HTR-8/SVneo (cell line): ENCODE measurements at places on chromosomes 1 and 21.
A peak's percentile ranks its signal among the peaks of the same experiment; 100 is the strongest.

- no peak for DNase-seq
Observed at GRCh38 chr1:46302641-46303037, 777 bp downstream of the LRRC41 start.

DNA sequence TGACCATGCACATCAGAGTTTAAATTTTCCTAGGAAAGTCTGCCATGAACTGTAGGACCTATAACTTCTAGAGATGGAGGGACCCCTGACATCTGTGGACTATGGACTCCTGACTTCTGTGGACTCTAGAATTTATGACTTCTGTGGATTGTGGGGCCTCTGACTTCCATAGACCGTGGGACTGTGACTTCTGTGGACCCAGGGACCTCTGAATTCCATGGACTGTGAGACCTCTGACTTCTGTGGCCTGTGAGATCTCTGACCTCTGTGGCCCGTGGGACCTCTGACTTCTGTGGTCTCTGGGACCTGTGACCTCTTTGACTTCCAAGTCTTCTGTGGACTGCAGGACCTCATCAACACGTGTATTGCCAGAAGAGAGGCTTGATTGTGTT, 36.7 kb downstream of the PEX14 start:
- no peak for DNase-seq

DNA sequence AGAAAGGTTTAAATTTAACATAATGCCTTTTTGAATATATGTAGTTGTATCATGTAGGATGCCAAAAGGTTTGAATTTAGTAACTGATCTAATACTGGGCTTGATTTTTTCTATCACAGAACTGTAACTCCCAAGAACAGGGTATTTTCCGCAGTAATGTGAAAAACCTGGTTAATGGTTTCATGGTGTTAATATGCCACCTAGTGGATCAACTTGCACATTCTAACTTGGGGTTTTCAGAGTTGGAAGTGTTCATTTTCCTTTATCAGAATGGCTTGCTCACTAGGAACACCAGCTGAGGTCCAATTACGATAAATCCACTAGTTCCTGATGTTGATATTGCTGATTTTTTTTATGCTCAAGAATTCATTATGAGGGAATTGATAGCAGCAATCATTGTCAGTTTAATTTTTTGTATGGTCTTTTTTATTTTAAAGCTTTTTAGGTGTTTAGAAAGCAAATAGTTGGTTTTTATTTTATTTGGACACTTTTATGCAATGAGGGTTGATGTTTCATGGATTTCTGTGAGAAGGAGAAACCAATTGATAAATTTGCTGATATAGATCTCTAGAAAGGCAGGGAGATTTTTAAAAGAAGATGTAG, 157.2 kb downstream of the PLA2G4A start:
- DNase-seq, result peak; percentile 27

DNA sequence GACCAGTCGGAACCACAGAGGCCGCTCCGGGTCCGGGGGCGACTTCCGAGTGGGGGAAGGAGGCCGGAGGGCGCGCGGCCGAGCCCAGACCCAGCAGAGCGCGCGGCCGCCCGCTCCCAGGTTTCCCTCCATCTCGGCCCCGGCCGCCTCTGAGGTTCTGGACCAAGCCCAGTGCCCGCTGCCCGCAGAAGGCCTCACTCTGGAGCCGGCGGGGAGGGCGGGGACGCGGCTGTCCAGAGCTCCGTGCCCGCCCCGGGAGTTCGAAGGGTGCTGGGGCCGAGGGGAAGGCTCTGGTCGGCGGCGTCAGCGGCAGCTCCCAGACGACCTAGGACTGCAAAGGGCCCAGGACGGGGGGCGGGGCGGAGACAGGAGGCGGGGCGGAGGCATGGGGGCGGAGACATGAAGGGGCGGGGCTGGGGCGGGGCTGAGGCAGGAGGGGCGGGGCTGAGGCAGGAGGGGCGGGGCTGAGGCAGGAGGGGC, 48.0 kb upstream of the SLC19A1 start:
- DNase-seq, result peak; percentile 56

GRCh38 chr1:7470904-7471638, 300.0 kb upstream of the VAMP3 start:
- DNase-seq, result peak; percentile 86

- no peak for DNase-seq
Observed at GRCh38 chr1:224168859-224169380, 14.1 kb upstream of the DEGS1 start.

GRCh38 chr1:11784256-11784992, 21.3 kb downstream of the MTHFR start:
- DNase-seq, result no peak

DNA sequence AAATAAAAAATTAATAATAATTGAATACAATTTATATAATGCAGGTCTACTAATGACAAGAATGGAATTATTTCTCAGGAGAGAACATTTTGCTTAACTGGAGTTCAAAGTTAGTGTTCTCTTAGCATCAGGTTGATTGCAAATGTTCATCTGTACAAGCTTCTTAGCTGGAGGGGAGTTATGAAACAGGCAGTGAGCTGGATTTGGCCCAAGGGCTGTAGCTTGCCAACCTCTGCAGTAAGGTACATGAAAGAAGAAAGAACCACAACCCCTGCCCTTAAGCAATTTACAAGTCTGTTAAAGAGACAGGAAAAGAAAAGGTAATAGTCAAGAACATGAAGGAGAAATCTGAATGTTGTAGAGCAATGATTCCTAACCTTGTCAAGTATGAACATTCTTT, 17.0 kb downstream of the LPGAT1 start:
- no peak for DNase-seq

DNA sequence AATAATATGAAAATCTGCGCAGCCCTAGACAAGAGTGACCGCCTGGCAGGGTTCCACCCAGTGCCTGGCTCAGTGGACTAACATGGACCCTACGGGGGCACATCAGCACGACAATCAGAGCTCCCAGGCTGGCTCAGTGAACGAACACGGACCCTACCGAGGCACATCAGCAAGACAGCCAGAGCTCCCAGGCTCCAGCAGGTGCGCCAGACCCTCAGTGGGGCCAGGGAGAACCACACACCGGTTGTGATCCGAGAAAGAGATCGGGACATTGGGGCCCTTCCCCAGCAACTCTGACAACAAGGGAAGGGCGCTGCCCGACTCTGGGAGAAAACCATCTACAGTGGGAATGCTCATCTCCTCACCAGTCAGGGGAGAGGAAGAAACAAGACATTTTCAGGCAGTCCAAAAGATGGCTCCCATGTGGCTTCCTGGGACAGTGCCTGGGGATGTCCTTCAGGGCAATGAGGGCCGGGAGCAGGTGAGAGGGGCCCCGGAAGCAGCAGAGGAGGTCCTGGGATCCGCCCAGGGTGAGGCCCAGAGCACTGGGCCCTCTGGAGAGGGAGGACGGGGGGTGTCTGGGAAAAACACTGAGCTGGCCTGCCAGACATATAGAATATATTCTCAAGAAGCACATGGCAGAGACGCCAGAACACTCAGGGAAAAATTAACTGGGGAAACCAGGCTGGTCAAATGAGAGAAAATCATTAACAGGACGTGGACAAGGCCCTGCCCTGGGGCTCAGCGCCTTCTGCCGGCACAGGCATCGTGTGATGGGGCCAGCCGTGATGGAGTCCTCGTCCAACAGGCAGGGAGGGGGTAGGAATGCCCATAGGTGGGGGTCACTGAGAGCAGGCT, 4.8 kb downstream of the ARHGEF16 start:
- DNase-seq, result no peak

DNA sequence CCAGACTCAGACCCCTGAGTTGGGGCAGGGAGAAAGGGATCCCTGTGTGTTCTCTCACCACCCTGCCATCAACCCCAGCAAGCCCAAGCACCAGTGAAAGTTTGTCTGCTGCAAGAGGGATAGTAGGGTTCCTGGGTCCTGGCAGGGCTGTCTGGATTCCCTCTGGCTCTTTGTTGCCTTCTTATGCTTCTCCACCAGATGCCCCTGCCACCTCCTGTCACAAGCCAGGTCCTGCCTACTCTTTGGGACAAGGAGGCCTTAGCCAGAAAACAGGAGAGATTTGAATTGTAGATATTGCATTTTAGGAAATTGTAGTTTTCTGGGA, 21.7 kb downstream of the UBE2T start:
- no peak for DNase-seq

DNA sequence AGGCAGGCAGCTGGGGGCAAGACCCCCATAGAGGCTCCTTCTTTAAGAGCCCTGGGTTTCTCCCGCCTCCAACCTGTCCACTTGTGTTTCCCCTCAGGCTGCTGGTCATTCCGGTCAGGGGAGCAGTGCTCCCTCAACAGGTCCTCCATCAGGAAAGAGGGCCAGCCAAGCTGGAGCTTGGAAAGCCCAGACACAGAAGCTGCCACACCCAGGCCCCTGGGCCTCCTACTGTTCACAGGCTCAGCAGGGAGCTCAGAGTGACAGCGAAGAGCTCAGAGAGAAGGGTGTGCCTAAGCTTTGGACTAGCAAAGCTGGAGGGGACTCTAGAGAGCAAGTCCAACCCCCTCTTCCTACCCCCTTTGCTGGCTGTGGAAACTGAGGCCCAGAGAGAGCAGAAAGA, 10.3 kb upstream of the CDCP2 start:
- DNase-seq, result no peak

DNA sequence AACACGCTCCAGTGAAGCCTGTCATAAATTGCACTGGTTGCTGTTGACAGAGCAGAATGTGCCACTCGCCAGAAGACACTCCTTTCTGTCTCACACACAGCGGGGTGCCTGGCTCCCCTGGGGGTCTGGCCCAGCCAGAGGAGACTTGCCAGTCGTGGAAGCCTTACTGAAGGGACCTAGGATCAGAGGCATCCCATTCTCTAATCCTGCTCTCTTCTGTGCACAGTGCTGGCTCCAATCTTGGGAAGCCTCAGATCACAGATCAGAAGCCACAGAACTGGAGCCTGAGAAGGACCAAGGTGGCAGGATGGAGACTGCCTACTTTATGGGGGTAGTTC, 1.4 kb downstream of the SLC9A1 start:
- DNase-seq, result no peak

DNA sequence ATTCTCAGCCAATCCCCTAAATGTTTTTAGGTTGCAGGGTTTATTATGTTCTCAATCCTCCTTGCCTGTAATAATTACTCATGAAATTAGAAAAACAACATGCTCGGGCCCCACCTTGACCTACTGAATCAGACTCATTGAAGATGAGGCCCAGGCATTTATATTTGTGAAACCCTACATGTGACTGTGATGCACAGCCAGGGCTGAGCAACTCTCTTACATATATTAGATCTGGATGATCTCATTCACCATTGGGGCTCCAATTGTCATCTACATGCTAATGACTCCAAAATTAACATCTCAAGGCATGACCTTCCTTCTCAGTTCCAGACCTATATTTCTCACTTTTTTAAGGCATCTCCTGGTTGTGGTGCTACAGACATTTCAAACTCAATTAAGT, 103.3 kb downstream of the WDR3 start:
- no peak for DNase-seq

- DNase-seq, result peak; percentile 43
Observed at GRCh38 chr1:246117066-246117791, 389.9 kb downstream of the SMYD3 start.

DNA sequence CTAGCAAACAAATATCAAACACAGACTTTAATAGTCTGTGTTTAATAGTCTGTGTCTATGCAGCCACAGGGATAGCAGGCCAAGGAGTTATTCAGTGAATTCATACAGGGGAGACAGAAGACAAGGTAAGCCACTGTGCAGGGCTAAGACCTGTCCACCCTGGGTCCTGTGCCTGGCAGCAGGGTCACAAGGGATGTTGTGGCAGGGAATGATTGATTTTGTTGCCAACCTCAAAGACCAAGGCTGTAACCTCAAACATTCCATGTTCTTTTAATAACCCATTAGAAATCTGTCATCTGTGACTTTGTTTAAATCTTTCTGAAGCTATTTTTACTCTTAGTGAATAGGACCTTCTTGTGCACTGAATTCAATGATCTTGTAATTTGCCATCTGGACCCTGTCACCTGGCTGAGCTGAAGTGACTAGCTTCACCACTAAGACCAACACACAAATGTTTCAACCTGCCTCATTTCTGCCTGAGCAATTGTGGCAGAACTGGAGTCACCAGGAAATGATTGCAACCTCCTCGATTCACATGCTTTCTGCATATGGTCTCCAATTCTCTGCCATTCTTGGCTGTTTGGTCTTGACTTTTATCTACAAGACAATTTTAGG, 154.2 kb downstream of the ASTN1 start:
- no peak for DNase-seq

DNA sequence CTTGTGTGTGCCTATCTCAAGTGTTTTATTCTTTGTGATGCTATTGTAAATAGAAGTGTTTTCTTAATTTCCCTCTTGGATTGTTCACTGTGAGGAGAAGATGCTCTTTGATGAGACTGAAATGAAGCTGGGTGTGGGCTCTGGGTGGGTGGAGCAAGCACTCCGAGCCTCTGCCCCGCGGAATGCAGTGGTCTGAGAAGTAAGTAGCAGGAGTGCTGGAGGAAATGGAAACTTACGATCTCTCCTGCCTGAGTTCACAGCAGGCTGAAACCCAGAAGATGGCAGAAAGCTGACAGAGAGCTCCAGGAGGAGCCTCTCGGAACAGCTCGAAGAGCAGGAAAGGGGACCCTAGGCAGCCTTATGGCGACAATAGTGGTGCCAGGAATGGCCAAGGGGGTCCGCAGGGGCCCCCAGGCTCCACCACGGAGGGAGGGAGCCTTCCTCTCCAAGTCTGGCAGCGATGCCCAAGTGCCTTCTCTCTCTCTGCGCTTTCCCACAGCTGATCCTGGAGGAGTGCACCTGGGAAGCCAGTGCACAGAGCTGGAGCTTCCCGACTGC, 126.8 kb upstream of the COL6A1 start:
- no peak for DNase-seq

GRCh38 chr21:46543306-46543705, 61.6 kb downstream of the S100B start:
- no peak for DNase-seq

GRCh38 chr1:168719306-168720111, 9.5 kb downstream of the DPT start:
- DNase-seq, result no peak

DNA sequence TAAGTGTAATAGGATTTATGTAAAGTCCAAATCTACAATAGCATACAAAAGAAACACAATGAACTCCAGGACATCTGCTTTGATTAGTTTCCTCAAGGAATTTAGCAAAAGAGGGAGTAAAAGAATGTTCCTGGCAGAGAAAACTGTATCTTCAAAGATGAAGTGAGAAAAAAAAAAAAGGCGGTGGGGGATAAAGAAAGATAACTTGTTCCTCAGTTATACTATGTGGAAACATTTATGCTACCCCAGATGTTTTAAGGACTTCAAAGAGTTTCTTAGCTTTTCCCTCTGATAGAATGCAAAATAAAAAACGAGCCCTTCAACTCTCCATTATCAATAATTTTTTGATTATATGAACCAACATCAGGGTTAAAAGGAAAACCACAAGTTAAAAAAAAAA, 908.9 kb upstream of the ADGRL2 start:
- no peak for DNase-seq

- no peak for DNase-seq
Observed at GRCh38 chr21:33025106-33025488, 638 bp upstream of the OLIG2 start.

DNA sequence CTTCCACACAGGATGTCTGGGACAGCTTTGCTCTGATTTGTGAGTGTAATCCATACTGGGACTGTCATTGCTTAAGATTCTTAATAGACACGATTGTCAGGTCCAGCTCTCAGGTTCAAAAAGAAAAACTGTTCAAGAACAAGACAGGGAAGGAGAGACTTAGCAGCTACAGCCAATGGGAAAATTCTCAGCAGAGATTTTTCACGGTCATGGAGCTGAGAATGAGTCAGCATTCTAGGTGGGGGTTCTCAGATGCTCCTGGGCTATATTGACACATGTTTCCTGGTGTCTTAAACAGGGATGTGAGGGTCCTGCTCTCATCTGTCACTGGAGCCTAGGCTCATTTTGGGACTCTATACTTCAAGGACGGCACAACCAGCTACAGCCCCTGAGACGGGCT, 318.3 kb downstream of the RRAGC start:
- DNase-seq, result no peak

GRCh38 chr1:24424207-24424606, 8.6 kb downstream of the NIPAL3 start:
- no peak for DNase-seq
